ENCODE measurements at places on chromosomes 7 and 10.

DNA sequence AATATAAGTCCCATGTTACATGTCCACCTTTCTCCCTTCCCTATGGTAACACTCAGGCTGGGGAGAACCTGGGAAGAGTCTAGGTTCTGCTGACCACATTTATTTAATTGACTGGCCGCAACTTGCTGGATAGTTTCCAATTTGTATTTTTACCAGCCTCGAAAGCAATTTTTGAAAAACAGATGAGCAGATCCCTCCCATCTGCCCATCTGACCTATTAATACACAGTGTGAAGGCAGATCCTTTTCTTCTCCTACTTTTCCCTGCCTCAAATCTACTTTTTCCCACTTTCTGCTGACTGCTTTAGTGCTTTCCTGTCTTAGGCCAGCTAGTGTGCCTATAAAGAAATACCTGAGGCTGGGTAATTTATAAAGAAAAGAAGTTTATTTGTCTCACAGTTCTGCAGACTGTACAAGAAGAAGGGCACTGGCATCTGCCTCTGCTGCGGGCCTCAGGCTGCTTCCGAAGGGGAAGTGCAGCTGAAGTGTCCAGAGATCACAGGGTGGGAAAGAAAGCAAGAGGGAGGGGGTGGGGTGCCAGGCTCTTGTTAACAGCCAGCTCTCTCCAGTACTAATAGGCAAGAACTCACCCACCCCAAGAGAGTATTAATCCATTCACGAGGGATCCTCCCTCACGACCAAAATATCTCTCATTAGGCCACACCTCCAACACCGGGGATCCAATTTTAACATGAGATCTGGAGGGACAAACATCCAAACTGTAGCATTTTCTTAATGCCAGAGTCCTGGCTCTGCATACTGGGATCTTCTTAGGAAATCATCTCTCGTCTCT is 336.0 kb upstream of the IGFBP3 start:
- DNase-seq: no peak

- DNase-seq: no peak
These were observed 3.1 kb upstream of the INPP5A start for GRCh38 chr10:132534391-132535064.

- no peak for DNase-seq
These were observed 3.6 kb downstream of the C7orf57 start for GRCh38 chr7:48038815-48039506.

DNA sequence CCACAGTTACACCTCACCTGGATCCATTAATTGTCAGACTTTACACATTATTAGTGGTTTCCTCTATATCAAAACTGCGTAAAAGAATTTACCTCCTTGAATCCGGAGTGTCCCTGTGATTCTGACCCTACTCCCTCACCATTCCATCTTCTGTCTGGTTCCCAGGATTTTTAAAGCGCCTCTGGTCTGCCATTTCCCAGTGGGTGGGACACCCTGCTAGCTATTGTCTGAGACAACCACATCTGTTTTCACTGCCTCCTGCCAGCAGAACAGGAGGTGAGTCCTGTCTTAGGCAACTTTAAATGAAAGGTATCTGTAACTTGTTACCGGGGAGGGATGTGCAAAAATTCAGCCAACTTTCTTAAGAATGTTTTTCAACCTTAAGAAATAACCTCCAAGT is 2.3 kb downstream of the MACROH2A2 start:
- no peak for DNase-seq

DNA sequence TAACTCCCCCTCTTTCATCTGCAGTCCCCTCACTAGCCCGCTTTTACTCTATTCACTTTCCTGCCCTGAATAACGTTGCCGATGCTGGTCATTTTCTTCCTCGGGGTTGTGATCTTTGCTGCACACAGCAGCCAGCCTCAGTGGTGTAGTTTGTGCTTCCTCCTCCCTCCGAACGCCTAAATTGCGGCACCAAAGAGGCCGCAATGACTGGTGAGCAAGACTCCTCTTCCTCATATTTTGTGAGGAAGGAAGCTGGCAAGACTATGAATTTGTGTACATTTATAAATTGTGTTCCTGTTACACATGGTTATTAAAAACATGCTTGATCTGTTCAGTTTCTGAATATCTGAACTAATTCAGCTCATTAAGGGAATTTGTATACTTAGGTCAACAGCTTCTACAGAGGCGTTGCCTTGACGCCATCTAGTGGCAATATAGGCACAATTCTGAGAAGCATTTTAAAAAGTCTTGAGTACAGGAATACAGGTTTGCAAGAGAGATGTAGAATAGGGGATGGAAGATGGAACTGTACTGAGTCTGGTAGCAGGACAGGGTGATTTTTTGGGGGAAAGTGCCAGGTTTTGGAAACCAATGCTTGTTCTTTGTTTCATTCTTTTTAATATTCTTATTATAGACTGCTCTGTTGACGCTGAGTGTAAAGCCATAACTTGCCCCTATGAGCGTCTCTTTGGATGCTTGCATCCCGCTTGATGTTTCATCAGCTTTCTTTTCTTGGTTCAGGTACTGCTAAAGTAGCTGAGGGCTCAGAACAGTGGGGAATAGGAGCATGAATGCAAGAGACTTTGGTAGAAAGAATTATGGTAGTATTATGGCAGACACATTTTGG is 4.1 kb upstream of the TAS2R5 start:
- peak; percentile 43 for DNase-seq

- peak; percentile 40 for DNase-seq
These were observed 16.4 kb downstream of the PRKRIP1 start for GRCh38 chr7:102412548-102412947.

DNA sequence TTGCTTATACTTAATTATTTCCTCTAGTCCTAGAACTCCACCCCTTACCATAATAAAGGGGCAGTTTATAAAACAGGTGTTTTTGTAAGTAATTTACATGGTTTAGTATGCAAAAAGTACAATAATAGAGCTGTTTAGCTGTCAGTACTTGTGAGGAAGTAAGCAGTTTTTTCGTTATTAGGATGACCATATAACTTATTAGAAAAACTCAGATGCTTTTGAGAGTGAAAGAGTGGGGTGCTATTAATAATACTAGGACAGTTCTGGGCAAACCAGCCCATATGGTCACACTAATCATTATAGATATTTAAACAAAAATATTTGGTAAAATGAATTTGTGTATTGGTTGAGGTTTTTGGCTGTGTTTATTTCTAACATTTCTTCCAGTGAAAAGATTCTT is 201.9 kb upstream of the KAT6B start:
- DNase-seq: no peak
